ENCODE measurements at places on chromosomes 12 and 14. TPM values are rescaled to one million over a fixed set of nuclear protein-coding genes. Genes with fewer than 3 reads are reported as not detected.

Gene SDR9C7
- polyA plus RNA-seq = 0.12 TPM

Gene MYO1H
- not detected for polyA plus RNA-seq

Gene BEGAIN
- polyA plus RNA-seq = 0.60 TPM

Gene NOVA1
- polyA plus RNA-seq = 11.6 TPM

Gene DHRS4
- 18.4 TPM for polyA plus RNA-seq

Gene ADCK1
- 6.7 TPM for polyA plus RNA-seq

Gene TROAP
- 44.7 TPM for polyA plus RNA-seq

Gene NKX2-1
- polyA plus RNA-seq = not detected

Gene A2ML1
- polyA plus RNA-seq = 3.8 TPM

Gene CRIP1
- polyA plus RNA-seq = 13.2 TPM

Gene CLEC6A
- not detected for polyA plus RNA-seq

Gene TEX22
- polyA plus RNA-seq = 0.21 TPM

Gene SPIC
- polyA plus RNA-seq = not detected

Gene LBHD2
- polyA plus RNA-seq = not detected

Gene ISCA2
- polyA plus RNA-seq = 156 TPM

Gene MGP
- polyA plus RNA-seq = 0.60 TPM

Measured in GM23338 (cell line).